ENCODE measurements at places on chromosomes 11 and 22.

- no peak for DNase-seq
Measured at GRCh38 chr11:117849781-117850414, 25.4 kb upstream of the FXYD2 start.

GRCh38 chr11:102396708-102397563, 49.9 kb downstream of the BIRC2 start:
- no peak for DNase-seq

GRCh38 chr11:110928391-110928790, 216.2 kb upstream of the ARHGAP20 start:
- no peak for DNase-seq

DNA sequence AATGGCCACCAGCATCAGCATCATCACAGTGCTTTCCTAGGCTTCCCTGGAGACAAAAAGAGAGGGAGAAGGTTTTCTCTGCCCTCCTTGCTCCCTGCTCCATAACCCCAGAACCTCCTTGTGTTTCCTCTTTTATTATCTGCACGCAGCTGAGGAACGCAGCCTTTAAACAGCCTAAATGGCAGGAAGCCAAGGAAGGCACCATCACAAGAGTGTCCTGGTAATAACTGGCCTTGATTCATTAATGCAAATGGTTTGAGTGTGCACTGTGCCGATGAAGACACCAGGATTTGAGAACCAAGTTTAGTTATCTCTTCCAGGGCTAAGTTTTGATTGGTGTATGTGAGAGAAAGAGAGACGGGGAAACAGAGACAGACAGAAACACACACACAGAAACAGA, 29.4 kb upstream of the DRD2 start:
- no peak for DNase-seq

DNA sequence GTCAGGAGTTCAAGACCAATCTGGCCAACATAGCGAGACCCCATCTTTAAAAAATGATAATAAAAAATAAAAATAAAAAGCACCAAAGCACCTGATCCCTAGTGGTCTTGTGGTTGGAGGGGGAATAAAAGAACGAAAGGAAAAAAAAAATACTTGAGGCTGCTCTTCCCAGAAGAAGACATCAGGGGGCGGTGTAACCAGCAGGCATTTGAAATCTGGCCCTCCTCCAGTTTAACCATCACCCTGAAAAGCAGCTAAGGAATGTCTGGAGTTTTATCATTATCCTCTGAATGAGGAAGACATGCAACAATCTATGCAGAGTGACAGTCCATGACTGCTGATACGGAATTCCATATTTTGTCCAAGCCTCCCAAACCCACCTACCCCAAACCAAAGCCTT, 5.6 kb upstream of the KCTD17 start:
- DNase-seq, result no peak

GRCh38 chr22:20238536-20238900, 29.6 kb downstream of the RTN4R start:
- DNase-seq, result peak; percentile 54

DNA sequence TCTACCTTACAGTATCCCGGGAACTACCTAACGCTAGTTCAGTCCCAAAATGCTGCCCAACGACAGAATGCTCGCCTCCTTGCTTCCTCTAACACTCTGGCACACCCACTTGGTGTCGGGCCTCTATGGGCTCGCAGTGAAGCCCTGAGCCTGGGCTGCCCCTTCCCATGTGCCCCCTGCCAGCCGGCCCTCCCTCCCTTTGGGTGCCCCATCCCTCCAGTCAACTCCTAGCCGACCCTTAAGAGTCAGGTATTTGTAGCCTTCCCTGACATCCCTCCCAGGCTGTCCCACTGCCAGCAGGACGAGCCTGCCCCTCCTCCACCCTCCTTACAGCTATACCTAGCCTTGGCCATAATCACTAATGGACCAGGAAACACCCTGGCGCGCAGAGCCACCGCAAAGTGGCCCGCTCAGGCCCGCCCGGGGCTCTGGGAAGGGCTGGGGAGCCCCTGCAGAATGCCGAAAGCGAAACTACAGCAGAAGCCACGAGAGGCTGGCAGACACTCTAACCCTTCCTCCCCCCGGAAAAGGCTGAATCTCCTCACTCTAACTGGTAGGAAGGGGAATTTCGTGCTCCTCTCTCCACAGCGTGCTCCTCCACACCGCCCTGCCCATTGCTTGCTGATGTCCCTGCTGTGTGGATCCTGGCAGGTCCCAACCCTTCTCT, 8.2 kb downstream of the CBX7 start:
- peak; percentile 62 for DNase-seq

- DNase-seq, result no peak
Measured at GRCh38 chr11:46036009-46036408, 85.2 kb downstream of the PHF21A start.

DNA sequence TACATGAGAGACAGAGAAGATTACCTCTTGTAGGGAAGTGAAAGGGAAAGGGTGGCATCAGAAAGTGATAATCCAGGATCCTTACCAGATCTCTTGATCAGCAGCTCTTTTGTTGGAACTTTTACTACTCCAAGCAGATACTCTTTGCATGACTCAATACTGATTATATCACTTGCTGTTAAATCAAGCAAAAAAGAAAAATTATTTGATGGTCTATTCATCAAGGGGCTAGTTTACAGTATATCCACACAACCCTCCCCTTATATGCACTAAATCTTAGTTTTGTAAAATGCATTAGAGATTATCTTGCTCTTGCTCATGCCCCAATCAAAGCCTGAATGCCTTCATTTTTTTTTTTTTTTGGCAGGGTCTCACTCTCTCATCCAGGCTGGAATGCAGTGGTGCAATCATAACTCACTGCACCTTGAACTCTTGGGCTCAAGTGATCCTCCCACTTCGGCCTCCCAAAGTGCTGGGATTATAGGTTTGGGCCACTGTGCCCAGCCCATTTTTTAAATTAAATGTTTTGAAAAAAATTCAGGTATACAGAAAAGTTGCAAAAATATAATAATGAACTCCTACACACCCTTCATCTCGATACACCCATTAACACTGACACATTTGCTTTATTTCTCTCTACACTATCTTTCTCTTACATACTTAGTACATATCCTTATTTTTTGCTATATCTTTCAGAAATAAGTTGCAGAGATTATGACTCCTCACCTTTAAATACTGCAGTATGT, 76.1 kb upstream of the UCP3 start:
- DNase-seq, result no peak

DNA sequence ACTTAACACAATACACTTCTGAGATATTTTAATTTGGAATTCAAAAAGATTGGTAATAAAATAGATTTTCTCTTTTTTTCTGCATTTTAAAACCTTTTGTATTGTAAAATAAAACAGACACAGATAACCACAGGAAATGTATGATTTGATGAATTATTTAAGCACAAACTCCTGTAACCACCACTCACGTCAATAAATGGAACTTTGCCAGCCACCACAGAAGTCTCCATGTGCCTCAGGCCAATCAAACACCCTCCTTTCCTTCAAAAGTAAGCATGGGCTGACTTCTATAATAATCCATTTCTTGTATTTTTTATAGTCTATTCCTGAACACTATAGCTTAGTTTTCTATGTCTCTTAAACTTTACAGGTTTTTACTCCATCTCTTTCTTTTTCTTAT, 721.7 kb downstream of the DLG2 start:
- DNase-seq, result no peak

GRCh38 chr11:118618115-118618990, 10.9 kb downstream of the PHLDB1 start:
- no peak for DNase-seq

GRCh38 chr22:26568207-26568706, 21.7 kb downstream of the TPST2 start:
- DNase-seq, result no peak

- DNase-seq, result no peak
Measured at GRCh38 chr22:23391022-23391421, 189.1 kb downstream of the IGLL1 start.

GRCh38 chr11:36508743-36509142, 1.3 kb downstream of the TRAF6 start:
- no peak for DNase-seq
